ENCODE measurements at places on chromosomes 5 and 9. TPM values are rescaled to one million over a fixed set of nuclear protein-coding genes. Genes with fewer than 3 reads are reported as not detected.

The CCDC69 gene
- 31.4 TPM for total RNA-seq

The SAP30L gene
- total RNA-seq, result 35.9 TPM

DNA sequence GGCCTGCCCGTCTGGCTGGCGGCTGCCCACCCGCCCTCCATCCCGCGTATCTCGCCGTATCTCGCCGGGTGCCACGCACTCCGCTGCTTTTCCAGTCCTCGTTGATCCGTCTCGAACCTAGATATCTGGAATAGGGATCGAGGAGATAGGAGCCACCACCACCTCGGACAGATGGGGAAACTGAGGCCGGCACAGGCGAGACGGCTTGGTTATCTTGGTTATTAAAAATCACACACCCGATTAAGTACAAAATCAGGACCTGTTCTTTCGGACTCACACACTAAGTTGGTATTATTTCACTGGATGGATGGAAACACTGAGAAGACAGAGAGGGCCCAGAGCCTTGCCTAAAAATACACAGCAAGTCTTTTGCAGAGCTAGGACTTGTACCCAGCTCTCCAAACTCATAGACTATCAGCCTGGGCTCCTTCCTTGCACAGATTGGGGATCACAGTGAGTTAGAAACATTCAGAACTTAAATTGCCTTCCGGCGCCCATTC, 678 bp downstream of the SLC26A2 start:
- peak overlapping the region; percentile 89 for H3K4me3 ChIP-seq
- peaks cover 33% of the 10 kb centered on the region for H3K4me1 ChIP-seq
- H3K36me3 ChIP-seq, result peaks cover 3% of the 10 kb centered on the region
- no peak for DNase-seq
- H3K27ac ChIP-seq, result peak overlapping the region; percentile 30

The PHYHD1 gene
- total RNA-seq, result 0.68 TPM

The SLC34A1 gene
- total RNA-seq, result not detected

The UGT3A1 gene
- total RNA-seq, result not detected

The IL5 gene
- total RNA-seq, result 113 TPM

The ELAVL2 gene
- not detected for total RNA-seq

DNA sequence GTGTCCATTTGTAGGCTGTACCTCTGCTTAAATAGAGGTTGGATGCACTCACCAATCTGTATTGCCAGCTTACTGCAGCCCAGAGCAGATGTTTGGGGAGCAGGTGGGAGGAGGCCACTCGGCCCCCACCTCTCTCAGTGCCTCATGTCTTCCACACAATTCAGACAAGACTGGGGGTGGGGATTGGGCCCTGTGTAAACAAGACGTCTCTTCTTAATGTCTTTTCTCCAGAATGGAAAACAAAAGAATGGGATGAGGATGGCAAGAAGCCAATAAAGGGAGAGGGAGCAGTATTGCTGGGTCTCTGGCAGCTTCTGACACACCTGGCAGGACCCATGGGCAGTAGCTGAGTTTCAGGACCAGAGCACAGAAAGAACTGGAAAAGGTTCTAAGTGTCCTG, 64.9 kb downstream of the SIL1 start:
- H3K36me3 ChIP-seq, result no peaks in the 10 kb centered on the region
- no peak for DNase-seq
- no peak overlapping the region for H3K27ac ChIP-seq
- H3K4me1 ChIP-seq, result no peaks in the 10 kb centered on the region

The C5orf52 gene
- total RNA-seq, result not detected

DNA sequence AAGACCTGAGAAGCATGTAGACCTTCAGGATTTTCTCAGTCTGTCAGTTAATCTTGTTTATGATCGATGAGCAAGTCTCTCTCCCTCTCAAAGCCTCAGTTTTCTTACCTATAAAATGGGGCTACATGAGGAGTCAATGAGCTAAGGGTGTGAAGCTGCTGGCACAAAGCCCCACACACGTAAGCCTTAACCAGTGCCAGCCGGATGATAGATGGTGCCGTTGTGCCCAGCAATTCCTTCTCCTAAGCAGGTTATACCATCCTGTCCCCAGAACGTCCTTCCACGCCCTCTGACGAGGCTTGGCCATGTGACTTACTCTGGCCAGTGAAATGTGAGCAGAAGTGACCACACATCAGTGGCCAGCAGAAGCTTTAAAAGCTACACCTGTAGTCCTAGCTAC, 179.0 kb downstream of the C9orf50 start:
- no peak overlapping the region for H3K4me3 ChIP-seq
- no peak for DNase-seq
- no peak overlapping the region for H3K27ac ChIP-seq
- H3K4me1 ChIP-seq, result peaks cover 6% of the 10 kb centered on the region
- H3K36me3 ChIP-seq, result no peaks in the 10 kb centered on the region

- no peak for DNase-seq
- no peaks in the 10 kb centered on the region for H3K36me3 ChIP-seq
- no peaks in the 10 kb centered on the region for H3K27me3 ChIP-seq
- H3K4me3 ChIP-seq, result no peak overlapping the region
These were observed 713.4 kb downstream of the EFNA5 start for GRCh38 chr5:106957336-106957735.

DNA sequence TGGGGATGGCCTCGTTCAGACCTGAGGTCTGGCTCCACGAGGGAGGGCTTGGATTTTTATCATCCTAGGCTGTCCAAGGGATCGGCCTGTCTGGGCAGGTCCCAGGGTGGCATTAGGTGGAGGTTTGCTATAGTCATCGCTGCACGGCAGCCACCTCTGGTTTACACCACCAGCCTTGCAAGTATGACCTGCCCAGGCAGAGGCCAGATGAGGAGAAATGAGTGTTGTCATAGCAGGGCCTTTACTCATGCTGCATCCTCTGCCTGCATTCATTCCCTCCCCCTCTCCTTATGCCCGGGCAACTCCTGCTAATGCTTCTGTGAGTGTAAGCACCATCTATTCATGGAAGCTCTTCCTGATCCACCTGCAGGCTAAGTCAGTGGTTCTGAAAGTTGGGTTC, 15.3 kb upstream of the NDST1 start:
- H3K36me3 ChIP-seq, result no peaks in the 10 kb centered on the region
- H3K27me3 ChIP-seq, result peaks cover 1% of the 10 kb centered on the region
- H3K4me3 ChIP-seq, result no peak overlapping the region
- DNase-seq, result no peak
- no peak overlapping the region for H3K27ac ChIP-seq
- peaks cover 1% of the 10 kb centered on the region for H3K4me1 ChIP-seq

- no peaks in the 10 kb centered on the region for H3K4me1 ChIP-seq
- peaks cover 29% of the 10 kb centered on the region for H3K27me3 ChIP-seq
- H3K27ac ChIP-seq, result no peak overlapping the region
These were observed 11.0 kb downstream of the DAB2 start for GRCh38 chr5:39413771-39414170.

- H3K27me3 ChIP-seq, result no peaks in the 10 kb centered on the region
- peaks cover 4% of the 10 kb centered on the region for H3K4me1 ChIP-seq
- no peak for DNase-seq
These were observed 47.5 kb downstream of the DUSP1 start for GRCh38 chr5:172723508-172723907.

The NDUFAF2 gene
- 32.6 TPM for total RNA-seq

The GADD45G gene
- 18.4 TPM for total RNA-seq

- no peaks in the 10 kb centered on the region for H3K36me3 ChIP-seq
- no peak overlapping the region for H3K27ac ChIP-seq
- peaks cover 5% of the 10 kb centered on the region for H3K27me3 ChIP-seq
- H3K4me1 ChIP-seq, result no peaks in the 10 kb centered on the region
- no peak overlapping the region for H3K4me3 ChIP-seq
- DNase-seq, result no peak
These were observed 159.3 kb upstream of the TLX3 start for GRCh38 chr5:171149772-171150171.

The TAF1L gene
- total RNA-seq, result not detected

The PIP5K1B gene
- total RNA-seq, result 76.2 TPM

The PCDHB11 gene
- total RNA-seq, result not detected

The SARDH gene
- 1.1 TPM for total RNA-seq

GRCh38 chr5:61638476-61638875, 306.4 kb downstream of the ZSWIM6 start:
- DNase-seq, result no peak
- no peak overlapping the region for H3K4me3 ChIP-seq
- no peak overlapping the region for H3K27ac ChIP-seq
- no peaks in the 10 kb centered on the region for H3K36me3 ChIP-seq

DNA sequence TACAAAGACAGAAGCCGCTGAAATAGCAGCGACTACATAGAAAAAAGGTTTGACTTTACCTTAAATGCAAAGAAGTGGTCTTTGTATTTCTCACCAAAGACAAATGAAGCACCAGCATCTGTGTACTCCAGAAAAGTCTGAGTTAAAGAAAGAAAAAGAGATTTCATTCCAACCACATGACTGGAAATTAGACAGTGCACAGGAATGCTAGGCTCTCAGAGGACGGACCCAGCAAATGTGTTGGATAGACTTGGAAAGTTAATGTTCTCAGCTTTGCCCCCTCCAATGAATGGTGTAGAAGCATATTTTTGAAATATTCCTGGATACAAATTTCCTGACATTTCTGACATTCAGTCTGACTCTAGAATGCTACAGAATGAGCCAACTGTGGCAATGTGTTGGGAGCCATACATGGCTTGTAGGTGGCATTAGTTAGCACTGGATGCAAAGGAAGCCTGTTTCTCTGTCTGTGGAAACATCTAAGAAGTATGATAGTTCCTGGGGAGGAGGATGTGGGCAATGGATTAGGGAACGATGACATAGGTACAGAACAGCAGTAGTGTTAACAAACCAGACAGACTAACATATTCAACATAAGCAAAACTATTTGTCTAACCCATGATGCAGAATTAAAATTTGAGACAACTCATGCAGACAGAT, 43.3 kb downstream of the SLC28A3 start:
- peaks cover 8% of the 10 kb centered on the region for H3K36me3 ChIP-seq
- DNase-seq, result no peak
- H3K4me1 ChIP-seq, result peaks cover 55% of the 10 kb centered on the region
- no peaks in the 10 kb centered on the region for H3K27me3 ChIP-seq

The SYNPO gene
- not detected for total RNA-seq

DNA sequence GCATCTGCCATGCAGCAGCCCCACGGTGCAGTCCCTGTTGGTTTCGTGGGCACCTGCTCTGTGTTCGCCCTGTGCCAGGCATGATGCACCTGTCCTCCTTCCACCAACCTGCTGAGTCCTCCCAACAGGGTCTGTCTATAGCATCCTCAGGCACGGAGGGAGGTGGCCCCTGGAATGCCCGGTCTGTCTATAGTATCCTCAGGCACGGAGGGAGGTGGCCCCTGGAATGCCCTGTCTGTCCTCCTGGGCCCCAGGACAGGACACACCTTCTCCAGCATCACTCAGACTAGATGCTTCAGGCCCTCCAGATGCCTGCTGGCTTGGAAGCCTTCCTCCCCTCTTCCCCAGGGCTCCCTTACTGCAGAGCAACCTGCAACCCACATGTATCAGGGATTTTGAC, 9.9 kb upstream of the PHYHD1 start:
- no peaks in the 10 kb centered on the region for H3K27me3 ChIP-seq
- H3K27ac ChIP-seq, result no peak overlapping the region
- no peak for DNase-seq
- peaks cover 31% of the 10 kb centered on the region for H3K4me1 ChIP-seq
- peaks cover 65% of the 10 kb centered on the region for H3K36me3 ChIP-seq

GRCh38 chr9:122814545-122814944, 13.8 kb downstream of the PDCL start:
- no peak overlapping the region for H3K4me3 ChIP-seq
- no peak for DNase-seq
- no peak overlapping the region for H3K27ac ChIP-seq

GRCh38 chr5:978693-979092, 29.9 kb upstream of the NKD2 start:
- no peak overlapping the region for H3K4me3 ChIP-seq
- DNase-seq, result no peak
- H3K36me3 ChIP-seq, result peaks cover 6% of the 10 kb centered on the region
- no peaks in the 10 kb centered on the region for H3K27me3 ChIP-seq
- no peak overlapping the region for H3K27ac ChIP-seq

GRCh38 chr9:109013679-109014607, 644 bp upstream of the CTNNAL1 start:
- H3K4me3 ChIP-seq, result peak overlapping the region; percentile 78
- peaks cover 8% of the 10 kb centered on the region for H3K27me3 ChIP-seq
- peak overlapping the region; percentile 68 for H3K27ac ChIP-seq
- DNase-seq, result no peak
- peaks cover 32% of the 10 kb centered on the region for H3K4me1 ChIP-seq
- peaks cover 6% of the 10 kb centered on the region for H3K36me3 ChIP-seq

- no peaks in the 10 kb centered on the region for H3K36me3 ChIP-seq
- H3K4me1 ChIP-seq, result no peaks in the 10 kb centered on the region
- DNase-seq, result no peak
- no peak overlapping the region for H3K27ac ChIP-seq
These were observed 190.4 kb upstream of the IER5L start for GRCh38 chr9:129368444-129368978.

- H3K36me3 ChIP-seq, result no peaks in the 10 kb centered on the region
- peaks cover 36% of the 10 kb centered on the region for H3K4me1 ChIP-seq
- H3K27ac ChIP-seq, result peak overlapping the region; percentile 87
- H3K27me3 ChIP-seq, result no peaks in the 10 kb centered on the region
These were observed 100.9 kb upstream of the PTGER4 start for GRCh38 chr5:40578501-40579451.

The GNA14 gene
- 0.09 TPM for total RNA-seq

The OLFM1 gene
- 0.37 TPM for total RNA-seq

GRCh38 chr5:154370119-154370518, 75.7 kb upstream of the SAP30L start:
- H3K4me1 ChIP-seq, result no peaks in the 10 kb centered on the region
- H3K27me3 ChIP-seq, result no peaks in the 10 kb centered on the region
- no peak overlapping the region for H3K4me3 ChIP-seq
- no peaks in the 10 kb centered on the region for H3K36me3 ChIP-seq

DNA sequence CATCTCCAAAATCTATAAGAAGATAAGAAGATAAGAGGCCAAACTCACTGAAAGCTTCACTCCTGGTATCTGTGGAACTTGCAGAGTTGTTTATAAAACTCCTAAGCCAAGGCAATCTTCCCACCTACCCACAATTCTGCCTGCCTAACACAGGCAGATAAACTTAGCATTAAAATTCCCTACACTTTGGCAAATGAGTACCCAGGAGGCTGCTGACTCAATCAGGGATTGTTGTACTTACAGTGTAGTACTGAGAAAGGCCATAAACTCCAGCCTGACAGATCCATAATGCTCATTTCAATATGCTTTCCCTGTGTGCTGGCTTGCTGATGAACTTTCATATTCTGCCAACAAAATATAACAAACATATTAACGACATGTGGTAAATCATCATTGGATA, 725.2 kb downstream of the BRINP1 start:
- H3K36me3 ChIP-seq, result no peaks in the 10 kb centered on the region
- no peak overlapping the region for H3K4me3 ChIP-seq
- no peaks in the 10 kb centered on the region for H3K4me1 ChIP-seq
- H3K27ac ChIP-seq, result no peak overlapping the region

- no peak overlapping the region for H3K27ac ChIP-seq
- DNase-seq, result no peak
- no peak overlapping the region for H3K4me3 ChIP-seq
- H3K36me3 ChIP-seq, result no peaks in the 10 kb centered on the region
- peaks cover 4% of the 10 kb centered on the region for H3K4me1 ChIP-seq
- no peaks in the 10 kb centered on the region for H3K27me3 ChIP-seq
These were observed 26.2 kb downstream of the PPARGC1B start for GRCh38 chr5:149756354-149756753.

The RNF183 gene
- not detected for total RNA-seq

The GKAP1 gene
- total RNA-seq, result 2.8 TPM

The RASEF gene
- total RNA-seq, result not detected
